ENCODE measurements at places on chromosomes 7 and 10. TPM values are rescaled to one million over a fixed set of nuclear protein-coding genes. Genes with fewer than 3 reads are reported as not detected.

SEPHS1 gene
- 41.9 TPM for total RNA-seq

CADPS2 gene
- 82.9 TPM for total RNA-seq

AUTS2 gene
- 0.69 TPM for total RNA-seq

SSBP1 gene
- total RNA-seq: 156 TPM

PON1 gene
- total RNA-seq: not detected

WNT2 gene
- not detected for total RNA-seq

ZNF716 gene
- total RNA-seq: not detected

SERPINE1 gene
- total RNA-seq: 74.3 TPM

FGFBP3 gene
- 0.43 TPM for total RNA-seq

PNPLA8 gene
- 35.7 TPM for total RNA-seq

AKR1B15 gene
- not detected for total RNA-seq

SH2B2 gene
- total RNA-seq: 0.52 TPM

POLR2J2 gene
- 1.6 TPM for total RNA-seq

GRID1 gene
- not detected for total RNA-seq

CYP2W1 gene
- total RNA-seq: not detected

GPR37 gene
- 0.22 TPM for total RNA-seq

MUC3A gene
- under 0.01 TPM for total RNA-seq

PLEKHS1 gene
- total RNA-seq: not detected

CFAP69 gene
- total RNA-seq: 3.0 TPM

GIMAP4 gene
- total RNA-seq: 389 TPM

PRSS37 gene
- not detected for total RNA-seq

TACC2 gene
- total RNA-seq: 2.8 TPM

LIPN gene
- not detected for total RNA-seq

CALML5 gene
- not detected for total RNA-seq

CALHM1 gene
- not detected for total RNA-seq

PILRA gene
- 0.22 TPM for total RNA-seq

OR2A42 gene
- not detected for total RNA-seq

TMEM236 gene
- 0.43 TPM for total RNA-seq

CRTAC1 gene
- 5.4 TPM for total RNA-seq

SORCS1 gene
- total RNA-seq: not detected

DRGX gene
- not detected for total RNA-seq

PRSS2 gene
- total RNA-seq: not detected

HOXA1 gene
- total RNA-seq: 0.43 TPM

FEZF1 gene
- total RNA-seq: not detected

CYP2E1 gene
- total RNA-seq: 0.26 TPM

MDFIC gene
- 73.8 TPM for total RNA-seq

NUTM2E gene
- not detected for total RNA-seq

FXYD4 gene
- not detected for total RNA-seq

KLF14 gene
- total RNA-seq: not detected

CALHM3 gene
- total RNA-seq: not detected

CCDC201 gene
- total RNA-seq: not detected

Measured in dermis lymphatic vessel endothelial cell (primary cell).